Prostate gland (tissue), 2 donors: ENCODE measurements at places on chromosomes 4 and X. TPM values are rescaled to one million over a fixed set of nuclear protein-coding genes. Genes with fewer than 3 reads are reported as not detected.

- DNase-seq: no peak
Observed at GRCh38 chrX:98067611-98068010, 1183.9 kb downstream of the RPA4 start.

MAGEA8 gene
- total RNA-seq: not detected

- peak; percentile 71 for DNase-seq
Observed at GRCh38 chr4:27094783-27095182, 234.1 kb downstream of the STIM2 start.

DNA sequence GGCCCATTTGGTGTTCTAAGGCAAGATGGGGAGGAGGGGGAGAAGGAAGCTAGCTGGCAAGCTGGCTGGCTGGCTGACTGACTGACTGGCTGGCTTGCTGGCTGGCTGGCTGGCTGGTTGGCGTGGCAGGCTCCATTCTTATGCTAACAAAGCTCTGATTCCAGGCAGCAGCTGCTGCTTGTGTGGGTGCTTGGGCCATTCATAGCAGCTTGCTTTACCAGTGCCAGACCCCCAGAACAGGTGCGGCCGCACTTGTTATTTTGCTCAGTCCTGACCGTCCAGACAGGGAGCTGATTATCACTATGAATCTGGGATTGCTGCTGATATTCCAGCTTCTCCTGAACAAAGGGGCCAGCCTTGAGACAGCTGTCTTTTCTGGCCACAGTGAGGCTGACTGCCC, 131.2 kb upstream of the PAK3 start:
- no peak for DNase-seq

CPLX1 gene
- 4.4 TPM for total RNA-seq

TLR2 gene
- 8.9 TPM for total RNA-seq

DNA sequence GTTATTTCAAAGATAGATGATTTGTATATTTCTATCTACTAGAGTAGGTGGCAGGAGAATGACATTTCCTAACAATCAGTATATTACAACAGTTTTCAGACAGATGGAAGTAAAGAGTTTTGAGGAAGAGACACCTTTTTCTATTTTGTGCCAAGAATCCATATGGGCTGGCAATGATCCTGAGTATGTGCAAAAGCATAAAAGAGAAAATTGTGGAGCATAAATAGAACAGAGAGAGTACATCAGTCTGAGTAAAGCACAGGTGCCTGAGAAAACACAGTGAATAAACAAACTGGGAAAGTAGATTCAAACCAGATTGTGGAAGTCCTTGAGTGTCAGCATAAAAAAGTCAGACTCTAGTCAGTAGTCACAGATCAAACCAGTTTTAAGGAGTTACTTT, 96.8 kb upstream of the WDR44 start:
- no peak for DNase-seq

DNA sequence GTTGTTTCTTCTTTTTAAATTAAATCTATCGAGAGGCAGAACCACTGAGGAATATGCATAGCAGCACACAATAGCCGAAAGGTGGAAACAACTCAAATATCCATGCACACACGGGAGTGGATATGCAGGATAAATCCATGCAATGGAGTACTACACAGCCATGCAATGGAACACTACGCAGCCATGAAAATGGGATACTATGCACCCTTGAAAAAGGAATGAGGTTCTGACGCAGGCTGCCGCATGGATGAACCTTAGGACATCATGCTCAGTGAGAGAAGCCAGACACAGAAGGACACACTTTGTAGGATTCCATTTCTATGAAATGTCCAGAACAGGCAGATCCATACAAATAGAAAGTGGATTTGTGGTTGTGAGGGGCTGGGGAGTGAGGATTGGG, 18.4 kb upstream of the P2RY8 start:
- no peak for DNase-seq

DNA sequence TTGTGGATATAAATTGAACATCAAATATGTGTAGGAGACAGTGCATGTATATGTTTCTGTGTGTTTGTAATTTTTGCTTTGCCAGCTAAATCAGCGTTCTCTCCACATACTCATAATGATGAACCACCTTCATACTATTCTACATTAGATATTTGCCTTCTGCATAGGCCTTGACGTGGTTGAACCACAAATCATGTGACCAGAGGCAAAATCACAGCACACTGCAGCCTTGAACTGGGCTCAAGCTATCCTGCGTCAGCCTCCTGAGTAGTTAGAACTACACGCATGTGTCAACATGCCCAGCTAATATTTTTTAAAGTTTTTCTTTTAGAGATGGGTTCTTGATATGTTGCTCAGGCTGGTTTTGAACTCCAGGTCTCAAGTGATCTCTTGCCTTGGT, 9.5 kb downstream of the UBQLN2 start:
- DNase-seq: no peak

SSX4 gene
- not detected for total RNA-seq

BMPR1B gene
- total RNA-seq: 59.8 TPM

- no peak for DNase-seq
Observed at GRCh38 chr4:150283689-150284088, 205.4 kb downstream of the DCLK2 start.

DNA sequence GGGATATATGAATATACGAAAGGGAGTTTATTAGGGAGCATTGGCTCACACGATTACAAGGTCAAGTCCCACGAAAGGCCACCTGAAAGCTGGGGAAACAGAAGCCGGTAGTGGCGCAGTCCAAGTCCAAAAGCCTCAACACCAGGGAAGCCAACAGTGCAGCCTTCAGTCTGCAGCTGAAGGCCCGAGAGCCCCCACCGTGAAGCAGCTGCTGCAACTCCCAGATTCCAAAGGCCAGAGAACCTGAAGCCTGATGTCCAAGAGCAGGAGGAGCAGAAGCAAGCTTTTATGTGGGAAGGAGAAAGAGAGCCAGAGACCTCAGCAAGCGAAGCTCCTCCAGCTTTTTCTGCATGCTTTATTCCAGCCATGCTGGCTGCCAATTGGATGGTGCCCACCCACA, 275.8 kb downstream of the PTTG2 start:
- DNase-seq: no peak

GRCh38 chr4:87058356-87059073, 123.7 kb downstream of the AFF1 start:
- no peak for DNase-seq

GRCh38 chr4:94135701-94136100, 72.0 kb upstream of the SMARCAD1 start:
- DNase-seq: no peak

DNA sequence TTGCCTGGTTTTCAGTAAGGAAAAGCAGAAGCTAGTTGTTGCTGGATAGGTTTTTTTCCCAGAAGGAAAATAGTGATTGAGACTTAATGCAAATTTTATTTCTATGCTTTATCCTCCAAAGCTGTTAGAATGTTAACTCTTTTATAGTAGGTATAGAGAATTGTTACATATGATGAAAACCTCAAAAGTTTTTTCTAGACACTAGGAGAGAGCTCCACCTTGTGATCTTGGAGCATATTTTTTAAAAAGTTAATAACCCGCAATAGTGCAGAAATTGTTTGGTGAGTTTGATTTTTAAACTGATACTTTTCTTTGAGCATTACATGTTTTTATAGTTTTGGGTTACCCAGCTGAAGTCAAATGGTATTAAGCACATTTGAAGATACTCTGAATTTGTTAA, 56.5 kb downstream of the STAG2 start:
- no peak for DNase-seq

ZFP42 gene
- total RNA-seq: 0.57 TPM

- DNase-seq: peak; percentile 6
Observed at GRCh38 chr4:55078987-55079386, 46.4 kb downstream of the KDR start.

FRG2 gene
- not detected for total RNA-seq

DNA sequence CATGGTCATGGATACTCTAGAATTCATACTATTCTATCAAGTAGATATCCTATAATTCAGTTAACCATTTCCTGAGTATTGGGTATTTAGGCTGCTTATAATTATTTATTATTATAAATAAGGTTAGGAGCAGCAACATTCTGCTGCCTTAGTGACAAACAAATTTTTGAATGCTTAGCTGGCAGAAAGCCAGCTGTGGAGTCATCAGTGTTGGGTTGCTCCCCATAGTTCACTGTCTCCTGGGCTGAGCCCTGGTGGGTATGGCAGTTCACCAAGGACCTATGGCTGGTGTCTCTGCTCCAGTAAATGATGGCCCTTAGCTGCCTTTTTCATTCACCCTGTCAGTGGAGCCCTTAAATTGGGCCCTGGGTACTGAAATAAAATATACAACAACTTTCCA, 61.8 kb downstream of the SMARCA5 start:
- no peak for DNase-seq

DNA sequence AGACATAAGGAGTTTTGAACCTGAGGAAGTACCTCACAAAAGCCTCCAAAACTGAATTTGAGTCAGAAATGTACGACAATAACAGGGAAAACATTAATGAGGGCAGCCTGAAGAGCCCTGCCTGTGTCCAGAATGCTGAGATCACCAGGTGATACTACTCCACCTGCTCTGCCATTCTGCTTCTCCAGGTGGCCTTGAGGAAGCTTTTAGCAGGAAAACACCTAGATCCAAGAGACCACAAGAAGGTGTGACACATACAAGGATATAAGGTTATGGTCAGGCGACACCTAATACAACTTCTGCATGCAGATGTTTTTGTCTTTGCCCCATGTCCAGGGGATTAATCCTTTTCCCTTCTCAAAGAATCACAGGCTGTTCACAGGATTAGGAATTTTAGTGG, 15.3 kb downstream of the SOWAHB start:
- DNase-seq: no peak

CXorf49 gene
- total RNA-seq: 5.1 TPM

ATP2B3 gene
- total RNA-seq: 0.85 TPM

DNA sequence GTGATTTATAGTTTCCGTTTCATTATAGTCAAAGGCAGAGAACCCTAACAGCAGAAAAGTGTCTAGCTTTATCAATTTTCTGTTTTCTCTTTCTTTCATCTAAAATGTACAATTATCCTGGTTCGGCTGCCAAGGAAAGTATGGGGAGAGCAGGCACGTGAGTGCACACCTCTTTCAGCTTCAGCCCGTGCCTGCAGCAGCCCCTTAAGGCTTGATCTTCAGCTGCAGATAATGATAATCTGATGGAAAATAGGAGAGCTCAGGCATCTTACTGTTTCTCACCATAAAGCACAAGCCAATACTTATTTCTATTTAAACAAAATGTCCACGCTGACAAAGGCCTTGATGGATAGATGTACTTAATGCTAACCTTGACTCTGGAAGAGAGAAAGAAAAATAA, 334.4 kb downstream of the UNC5C start:
- DNase-seq: no peak

GRCh38 chr4:101345271-101345595, 2.1 kb downstream of the PPP3CA start:
- peak; percentile 12 for DNase-seq

DNA sequence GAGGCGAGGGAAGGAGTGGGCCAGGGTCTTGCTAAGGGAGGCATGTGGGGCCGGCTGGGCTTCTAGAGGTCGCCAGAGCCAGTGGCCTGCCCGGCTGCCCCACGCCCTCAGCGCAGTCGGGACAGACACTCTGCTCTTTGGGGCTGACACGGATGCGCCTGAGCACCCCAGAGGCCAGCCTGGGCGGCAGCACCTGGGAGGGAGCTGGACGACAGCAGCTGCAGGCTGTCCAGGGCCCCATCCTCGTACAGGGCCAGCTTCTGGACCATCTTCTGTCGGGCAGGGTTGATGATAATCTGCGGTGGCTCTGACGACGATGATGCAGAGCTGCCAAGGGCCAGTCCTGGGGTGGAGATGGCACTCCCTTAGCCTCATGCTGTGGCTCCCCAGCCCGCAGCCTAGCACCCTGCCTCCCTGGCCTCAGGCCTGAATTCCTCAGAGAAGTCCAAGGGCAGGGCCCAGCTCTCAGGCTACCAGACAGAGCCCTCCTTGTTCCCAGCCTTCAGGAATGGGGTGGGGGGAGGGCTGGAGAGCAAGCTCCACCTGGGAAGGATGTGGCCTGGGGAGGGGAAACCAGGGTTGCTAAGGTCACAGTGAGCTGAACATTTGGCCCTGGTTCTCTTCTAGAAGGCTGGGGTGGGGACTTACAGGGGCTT, 7.2 kb downstream of the IRAK1 start:
- DNase-seq: no peak

SUPT20HL2 gene
- 10.5 TPM for total RNA-seq

ASMT gene
- total RNA-seq: 1.0 TPM

DNA sequence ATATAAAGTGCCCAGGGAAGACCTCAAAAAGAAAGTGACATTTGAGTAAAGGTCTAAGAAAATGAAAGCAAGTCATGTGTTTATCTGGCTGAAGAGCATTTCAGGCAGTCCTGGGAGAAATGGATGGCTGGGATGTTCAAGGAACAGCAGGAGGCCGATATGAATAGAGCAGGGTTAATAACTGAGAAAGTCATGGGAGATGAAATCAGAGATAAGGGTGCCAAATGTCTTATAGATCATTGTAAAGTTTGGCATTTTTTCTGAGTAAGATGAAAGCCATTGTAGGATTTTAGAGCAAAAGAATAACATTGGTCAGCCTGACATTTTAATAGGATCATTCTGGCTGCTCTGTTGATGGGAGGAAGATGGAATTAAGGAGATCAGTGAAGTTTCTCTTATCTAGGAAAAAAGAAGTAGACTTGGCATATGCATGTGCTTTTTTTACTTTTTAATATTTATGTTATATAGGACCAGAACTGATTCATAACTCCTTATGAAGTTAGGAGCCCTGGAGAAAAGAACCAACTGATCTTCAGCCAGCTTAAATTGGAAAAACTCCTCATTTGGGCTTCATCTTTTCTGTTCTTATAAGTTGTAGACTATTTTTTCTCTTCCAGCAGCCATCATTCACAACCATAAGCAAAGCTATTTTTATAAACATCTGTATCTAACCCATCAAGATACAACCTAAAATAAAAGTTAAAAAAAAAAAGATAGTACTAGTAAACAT, 18.6 kb downstream of the AIMP1 start:
- DNase-seq: no peak

GRCh38 chr4:67879486-67879885, 4.3 kb downstream of the TMPRSS11D start:
- DNase-seq: no peak

ADAMTS3 gene
- 4.0 TPM for total RNA-seq

AMOT gene
- total RNA-seq: 60.1 TPM

DNA sequence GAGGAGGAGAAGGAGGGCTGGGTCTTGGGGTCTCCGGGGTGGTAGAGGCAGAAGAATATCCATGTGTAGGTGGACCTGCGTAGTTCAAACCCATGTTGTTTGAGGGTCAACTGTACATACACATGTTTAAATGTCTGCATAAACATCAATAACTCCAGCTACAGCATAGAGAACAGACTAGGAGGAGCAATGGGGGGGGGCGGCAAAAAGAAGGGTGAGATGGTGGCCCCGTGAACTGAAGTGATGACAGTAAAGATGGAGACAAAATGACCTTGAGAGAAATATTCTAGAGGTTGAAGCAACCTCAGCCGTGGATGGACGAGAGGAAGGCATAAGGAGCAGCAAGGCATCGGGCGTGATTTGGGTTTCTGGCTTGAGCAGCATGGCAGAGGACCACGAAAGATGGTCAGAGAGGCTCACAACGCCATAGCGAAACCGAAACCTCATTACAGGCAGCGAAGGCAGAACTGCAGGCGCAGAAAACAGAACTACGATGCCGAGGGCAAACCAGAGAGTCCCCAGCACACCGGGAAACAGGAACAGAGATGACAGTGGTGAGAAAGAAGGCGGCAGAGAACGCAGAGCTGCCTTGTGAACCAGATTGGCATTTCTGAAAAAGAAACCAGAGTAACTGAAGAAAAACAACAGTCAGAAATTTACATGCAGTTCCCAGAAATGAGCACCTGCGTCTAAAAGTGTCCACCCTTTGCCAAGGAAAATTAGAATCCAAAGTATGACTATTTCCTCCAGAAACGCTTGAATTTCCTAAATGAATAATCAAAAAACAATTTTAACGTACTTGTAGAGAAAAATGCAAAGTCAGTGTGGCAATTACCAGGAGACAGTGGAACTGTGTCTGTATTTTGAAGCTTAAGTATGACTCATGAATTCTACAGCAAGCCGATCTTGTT, 50.3 kb upstream of the ENPP6 start:
- no peak for DNase-seq

ADGRG4 gene
- total RNA-seq: 0.23 TPM
